Urothelium cell line (cell line): ENCODE measurements at places on chromosomes 5 and 9.
A peak's percentile ranks its signal among the peaks of the same experiment; 100 is the strongest.

DNA sequence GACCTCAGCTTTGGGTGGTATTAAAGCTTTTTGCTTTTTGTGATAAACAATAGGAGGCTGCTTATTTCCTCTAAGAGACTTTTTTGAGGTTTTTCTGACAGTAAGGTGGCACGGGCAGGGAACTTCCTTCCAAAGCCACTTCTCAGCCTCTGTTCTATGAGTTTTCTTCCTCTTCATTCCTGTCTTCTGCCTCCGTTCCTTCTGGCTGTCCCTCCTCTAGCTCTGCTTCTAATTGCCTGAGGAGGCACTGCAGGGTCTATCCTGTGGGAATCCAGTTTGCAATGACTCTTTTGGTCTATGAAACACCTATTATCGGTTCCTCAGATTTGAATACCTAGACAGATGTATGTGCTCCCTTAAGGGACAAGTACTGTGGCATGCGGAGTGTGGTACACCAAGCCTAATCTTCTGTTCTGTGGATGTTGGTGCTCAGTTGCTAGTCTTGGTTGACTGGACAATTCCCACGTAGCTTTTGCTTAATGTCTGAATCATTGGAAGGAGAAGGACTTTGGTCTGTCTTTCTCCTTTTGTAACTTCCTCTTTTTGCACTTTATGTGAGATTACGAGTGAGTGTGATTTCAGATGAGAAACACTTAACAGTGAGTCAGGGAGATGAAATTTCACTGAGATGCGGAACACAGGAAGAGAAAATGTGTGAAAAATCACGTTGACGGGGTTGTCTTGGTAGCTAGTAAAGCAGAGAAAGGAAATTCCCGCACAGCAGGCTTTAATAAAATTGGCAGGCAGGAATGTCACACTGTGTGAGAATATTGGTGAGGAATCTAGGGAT lies 305.2 kb downstream of the EFNA5 start:
- no peak for DNase-seq

- no peak for DNase-seq
These were observed 210.3 kb downstream of the FANCC start for GRCh38 chr9:95107001-95107749.

DNA sequence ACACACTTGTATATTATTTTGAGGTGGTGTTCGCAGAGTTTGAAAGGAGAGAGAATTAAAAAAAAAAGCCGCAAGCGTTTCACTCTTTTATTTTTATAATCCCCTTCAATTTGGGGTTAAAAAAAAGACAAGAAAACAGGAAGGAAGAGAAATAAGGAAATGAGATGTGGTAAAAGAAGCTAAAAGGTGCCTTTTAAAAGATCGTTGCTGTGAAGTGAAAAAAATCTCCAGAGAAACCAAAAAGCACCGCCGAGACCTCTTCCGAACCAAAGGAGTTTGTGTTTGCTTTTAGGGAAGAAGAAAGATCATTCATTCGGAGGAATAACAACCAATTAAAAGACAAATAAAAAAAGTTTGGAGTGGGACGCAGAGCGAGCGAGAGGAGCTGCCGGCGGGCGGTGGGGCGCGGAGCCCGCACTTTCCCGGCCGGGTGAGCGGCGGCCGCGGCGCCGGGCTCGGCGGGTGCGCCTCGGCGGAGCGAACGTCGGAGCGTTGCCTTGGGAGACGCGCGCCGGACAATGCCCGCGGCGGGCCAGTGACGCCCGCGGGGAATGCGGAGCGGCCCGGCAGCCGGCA lies 355 bp downstream of the TLE4 start:
- no peak for DNase-seq

- no peak for DNase-seq
These were observed 25.1 kb downstream of the ERGIC1 start for GRCh38 chr5:172858990-172859811.

DNA sequence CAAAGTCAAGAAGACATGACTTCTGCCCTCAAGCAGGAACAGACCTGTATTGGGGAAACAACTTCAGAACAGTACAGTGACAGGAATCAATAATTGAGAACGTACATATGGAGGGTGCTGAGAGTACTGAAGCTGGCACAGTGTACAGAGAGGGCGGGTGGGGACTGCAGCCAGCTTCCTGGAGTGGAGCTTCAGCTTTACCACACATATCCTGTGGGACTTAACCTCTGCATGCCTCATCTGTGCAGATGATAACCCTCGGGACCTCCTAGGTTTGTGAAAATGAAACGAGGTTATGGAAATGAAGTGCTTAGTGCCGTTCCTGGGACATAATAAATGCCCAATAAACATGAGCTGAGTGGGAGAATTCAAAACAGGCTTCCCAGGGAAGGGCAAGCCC lies 22.1 kb upstream of the RARS1 start:
- no peak for DNase-seq

- DNase-seq = no peak
These were observed 313.5 kb upstream of the PDE4D start for GRCh38 chr5:60207040-60207439.

DNA sequence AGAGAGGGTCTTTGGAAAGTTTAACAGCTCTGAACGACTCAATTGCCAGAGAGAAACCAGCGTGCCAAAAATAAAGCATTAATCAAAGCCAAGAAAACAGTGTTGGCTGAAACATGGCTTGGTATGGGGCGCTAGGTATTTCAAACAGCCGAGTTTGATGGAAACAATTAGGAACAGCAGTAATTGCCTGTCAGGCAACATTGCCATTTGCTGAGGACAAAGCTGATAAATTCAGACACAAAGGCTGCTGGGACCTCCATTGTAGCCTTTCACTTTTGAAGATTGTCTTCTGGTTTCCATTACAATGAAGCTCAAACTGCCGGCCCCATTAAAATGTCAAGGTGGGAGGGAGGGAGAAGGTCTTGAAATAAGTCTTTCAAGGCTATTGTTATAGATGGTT lies 125.4 kb upstream of the SPDL1 start:
- no peak for DNase-seq

GRCh38 chr9:86534572-86535258 lies 180.5 kb upstream of the TUT7 start:
- DNase-seq = no peak

- DNase-seq = no peak
These were observed 84.9 kb upstream of the HSPA9 start for GRCh38 chr5:138660051-138660572.

- no peak for DNase-seq
These were observed 103.6 kb upstream of the IER5L start for GRCh38 chr9:129281506-129282145.

- no peak for DNase-seq
These were observed 34.9 kb upstream of the FBN2 start for GRCh38 chr5:128572930-128573319.

GRCh38 chr5:135448071-135448739 lies 1.1 kb upstream of the DCANP1 start:
- DNase-seq = peak; percentile 47

DNA sequence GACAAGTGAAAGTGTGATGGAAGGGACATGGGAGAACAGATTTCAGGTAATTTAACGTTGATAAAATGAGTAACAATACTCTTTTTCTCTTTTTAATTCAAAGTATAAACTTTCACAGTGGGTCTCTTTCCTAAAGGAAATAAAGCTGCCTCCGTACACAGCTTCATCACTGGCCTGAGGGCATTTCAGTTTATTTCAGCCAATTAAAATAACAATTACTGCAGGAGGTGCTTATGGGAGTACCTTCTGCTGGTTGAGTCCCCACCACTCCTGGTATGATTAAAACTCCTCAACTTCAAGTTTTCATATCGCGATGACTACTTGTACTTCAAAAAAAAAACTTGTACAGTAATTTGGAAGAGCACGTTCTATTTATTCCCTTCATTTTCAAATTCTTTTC lies 1845.9 kb downstream of the MAT2B start:
- no peak for DNase-seq

GRCh38 chr5:4203146-4203545 lies 607.5 kb downstream of the IRX1 start:
- no peak for DNase-seq

GRCh38 chr9:108761655-108762347 lies 94.0 kb downstream of the ACTL7B start:
- DNase-seq = peak; percentile 74

DNA sequence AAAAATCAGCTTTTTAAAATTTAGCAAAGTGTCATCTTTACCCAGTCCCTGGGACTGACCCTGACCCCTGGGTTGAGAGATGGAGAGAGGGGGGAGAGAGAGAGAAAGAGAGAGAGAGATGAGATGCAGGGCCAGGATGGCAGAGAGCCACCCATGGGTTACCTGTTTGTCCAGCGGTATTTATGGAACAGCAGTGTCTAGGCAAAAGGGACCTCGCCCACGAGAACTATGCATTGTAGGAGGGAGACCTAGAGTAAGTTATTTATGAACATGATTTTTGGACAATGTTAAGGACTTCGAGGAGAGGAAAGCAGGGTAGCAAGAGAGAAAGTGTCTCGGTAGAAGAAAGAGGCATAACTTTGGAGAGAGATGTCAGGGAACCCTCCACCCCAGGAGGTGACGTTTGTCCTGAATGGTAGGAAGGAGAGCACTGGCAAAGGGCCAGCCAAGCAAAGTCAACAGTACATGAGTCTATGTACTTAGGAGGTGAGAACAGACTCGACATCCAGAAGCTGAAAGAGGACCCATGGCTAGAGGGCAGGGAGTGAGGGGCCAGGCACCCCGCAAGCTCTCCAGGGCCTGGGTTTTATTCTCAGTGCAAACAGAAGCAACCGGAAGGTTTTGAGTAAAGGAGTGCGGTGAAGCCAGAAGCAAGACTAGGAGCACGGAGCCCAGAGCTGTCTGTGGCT lies 30.5 kb upstream of the MSX2 start:
- no peak for DNase-seq

GRCh38 chr5:150703762-150704161 lies 2.9 kb upstream of the RBM22 start:
- no peak for DNase-seq

DNA sequence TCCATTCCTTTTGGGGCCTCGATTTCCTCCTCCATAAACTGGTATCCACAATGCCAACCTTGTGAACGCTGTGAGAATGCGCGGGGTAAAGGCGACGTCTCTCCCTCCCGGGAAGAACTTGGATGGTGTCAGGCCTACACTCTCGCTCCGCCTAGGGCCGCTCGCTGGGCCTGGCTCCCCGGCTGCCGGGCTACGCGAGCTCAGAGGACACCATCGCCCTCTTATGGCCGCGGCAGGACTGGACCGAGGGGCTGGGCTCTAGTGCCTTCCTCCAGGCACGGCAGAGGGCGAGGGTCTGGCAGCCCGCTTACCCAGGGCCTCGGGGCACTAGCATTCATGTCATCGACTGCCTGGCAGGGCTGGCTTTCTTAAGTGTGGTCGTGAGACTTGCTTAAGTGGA lies 1.3 kb upstream of the EXOSC2 start:
- DNase-seq = no peak

DNA sequence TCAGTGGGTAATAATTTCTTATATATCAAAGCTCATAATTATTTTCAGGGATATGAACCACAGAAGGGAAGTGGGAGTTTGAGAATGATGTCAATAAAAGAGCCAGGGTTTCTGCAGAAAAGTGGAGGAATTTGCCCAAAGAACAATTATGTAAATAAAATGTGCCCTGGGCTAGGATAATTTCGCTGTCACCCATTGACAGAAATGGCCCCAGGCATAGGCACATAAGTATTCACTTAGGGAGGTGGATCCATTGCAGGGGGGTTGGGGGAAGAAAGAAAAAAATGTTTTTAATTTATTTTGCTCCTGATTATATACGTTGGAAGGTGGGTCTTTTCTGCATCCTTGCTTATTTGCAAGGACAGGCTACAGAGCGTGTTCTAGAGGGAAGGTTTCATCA lies 135.1 kb upstream of the IRX2 start:
- no peak for DNase-seq

DNA sequence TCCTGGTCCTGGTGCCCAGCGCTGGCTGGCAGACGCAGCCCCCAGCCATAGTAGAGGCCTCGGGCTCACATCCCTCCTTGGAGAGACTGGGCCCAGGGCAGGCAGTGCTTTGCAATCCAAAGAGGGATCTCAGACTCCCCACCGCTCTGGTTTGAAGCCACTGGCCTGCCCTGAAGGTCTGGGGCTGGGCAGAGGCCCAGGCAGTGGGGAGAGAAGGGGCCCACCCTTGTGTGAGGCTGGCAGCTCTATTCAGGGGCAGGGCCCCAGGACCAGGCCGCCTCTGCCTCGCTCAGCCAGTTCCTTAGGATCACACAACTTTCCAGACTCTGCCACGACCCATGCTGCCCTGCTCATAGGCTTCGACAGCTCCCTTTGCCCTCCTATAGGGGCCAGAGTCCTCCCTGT lies 10.7 kb upstream of the SEC16A start:
- DNase-seq = no peak

DNA sequence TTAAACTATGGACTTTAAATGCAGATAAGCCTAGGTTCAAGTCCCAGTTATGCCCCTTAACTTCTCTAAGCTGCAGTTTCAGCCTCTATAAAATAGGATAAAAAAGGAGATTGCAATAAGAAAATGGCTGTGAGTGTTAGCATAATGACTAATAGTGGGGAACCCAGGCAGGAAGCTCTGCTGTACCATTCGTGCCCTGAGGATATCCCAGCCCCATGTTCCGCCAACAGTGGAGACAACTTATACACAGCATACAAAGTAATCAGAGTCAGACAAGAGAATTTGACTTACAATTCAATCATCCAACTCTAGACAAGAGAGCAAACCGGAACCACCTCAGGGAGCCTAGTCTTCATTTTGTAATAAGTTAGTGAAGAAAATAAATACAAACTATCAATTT lies 141.5 kb upstream of the FSTL4 start:
- DNase-seq = no peak

DNA sequence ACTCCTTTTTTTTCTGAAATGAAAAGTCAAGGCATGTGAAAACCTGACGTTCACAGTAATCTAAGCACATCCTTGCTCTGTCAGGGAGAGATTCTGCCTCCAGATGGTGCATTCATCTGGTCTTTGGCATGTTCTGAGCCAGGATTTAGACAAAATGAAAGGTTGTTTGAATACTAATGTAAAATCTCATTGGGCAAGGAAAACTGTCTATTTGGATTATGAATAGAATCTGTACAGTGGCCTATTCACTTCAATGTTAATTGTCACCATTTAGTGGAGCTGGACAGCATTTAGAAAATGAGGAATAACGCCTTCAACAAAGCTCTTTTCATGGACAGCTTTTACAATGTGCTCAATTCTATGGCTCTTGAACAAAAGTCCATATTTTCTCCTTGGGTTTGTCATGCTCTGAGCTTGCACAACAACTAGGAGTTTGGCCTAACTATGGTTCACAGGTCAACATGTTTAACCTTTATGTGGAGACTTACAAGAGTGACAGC lies 28.9 kb downstream of the ARHGEF28 start:
- DNase-seq = no peak

GRCh38 chr5:66633754-66634153 lies 37.6 kb downstream of the MAST4 start:
- no peak for DNase-seq

DNA sequence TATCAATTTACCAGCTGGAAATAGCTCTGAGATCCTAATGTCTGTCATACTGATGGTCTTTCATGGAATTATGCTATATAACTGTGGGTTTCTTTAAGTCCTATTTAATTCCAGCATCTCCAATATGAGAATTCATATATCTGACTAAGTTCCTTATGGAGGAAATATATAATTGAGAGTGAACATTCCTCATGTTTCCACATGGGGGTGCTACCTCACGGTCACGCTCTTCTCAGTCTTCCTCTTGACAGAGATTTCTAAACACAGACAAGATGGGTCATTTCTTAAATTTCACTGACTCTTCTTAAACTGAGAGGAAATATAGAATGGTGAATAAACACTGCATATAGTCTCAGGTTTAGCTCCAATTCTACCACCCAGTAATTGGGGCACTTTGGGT lies 212.1 kb downstream of the SLF1 start:
- no peak for DNase-seq
